ENCODE measurements at places on chromosomes 2 and 18.

DNA sequence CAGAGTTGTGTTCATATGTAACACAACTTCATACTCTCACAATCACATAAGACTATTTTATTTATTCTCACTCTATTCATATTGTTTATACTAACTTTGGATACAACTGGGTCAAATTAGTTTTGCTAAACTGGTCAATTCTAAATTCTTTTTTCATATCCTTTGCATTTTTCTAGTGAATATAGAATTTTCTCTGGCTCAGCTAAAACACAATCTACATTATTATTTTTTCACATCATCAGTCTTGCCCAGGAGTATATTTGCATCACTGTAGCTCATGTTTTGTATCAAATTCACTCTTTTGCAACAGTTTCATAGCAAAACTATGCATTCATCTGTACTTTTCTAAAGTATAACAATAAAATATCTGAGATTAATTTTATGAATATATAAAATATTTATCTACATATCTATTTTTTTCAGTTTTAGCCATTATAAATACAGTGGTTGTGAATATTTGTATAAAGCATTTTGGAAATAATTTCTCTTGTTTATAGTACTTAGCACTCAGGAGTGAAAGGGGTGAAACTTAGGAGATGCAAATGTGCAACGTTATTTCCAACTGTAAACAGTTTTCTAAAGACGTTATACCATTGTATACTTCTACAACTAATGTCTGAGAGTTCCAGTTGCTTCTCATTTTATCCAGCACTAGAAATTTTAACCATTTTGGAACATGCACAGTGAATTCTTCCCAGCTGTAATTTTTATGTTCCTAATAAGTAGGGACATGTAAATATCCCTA, 854.6 kb downstream of the CBLN2 start:
- no peak for DNase-seq

- no peak for DNase-seq
Observed at GRCh38 chr18:65934874-65935273, 184.1 kb downstream of the CDH7 start.

- DNase-seq, result no peak
Observed at GRCh38 chr2:35035883-35036282, 1319.7 kb upstream of the CRIM1 start.

DNA sequence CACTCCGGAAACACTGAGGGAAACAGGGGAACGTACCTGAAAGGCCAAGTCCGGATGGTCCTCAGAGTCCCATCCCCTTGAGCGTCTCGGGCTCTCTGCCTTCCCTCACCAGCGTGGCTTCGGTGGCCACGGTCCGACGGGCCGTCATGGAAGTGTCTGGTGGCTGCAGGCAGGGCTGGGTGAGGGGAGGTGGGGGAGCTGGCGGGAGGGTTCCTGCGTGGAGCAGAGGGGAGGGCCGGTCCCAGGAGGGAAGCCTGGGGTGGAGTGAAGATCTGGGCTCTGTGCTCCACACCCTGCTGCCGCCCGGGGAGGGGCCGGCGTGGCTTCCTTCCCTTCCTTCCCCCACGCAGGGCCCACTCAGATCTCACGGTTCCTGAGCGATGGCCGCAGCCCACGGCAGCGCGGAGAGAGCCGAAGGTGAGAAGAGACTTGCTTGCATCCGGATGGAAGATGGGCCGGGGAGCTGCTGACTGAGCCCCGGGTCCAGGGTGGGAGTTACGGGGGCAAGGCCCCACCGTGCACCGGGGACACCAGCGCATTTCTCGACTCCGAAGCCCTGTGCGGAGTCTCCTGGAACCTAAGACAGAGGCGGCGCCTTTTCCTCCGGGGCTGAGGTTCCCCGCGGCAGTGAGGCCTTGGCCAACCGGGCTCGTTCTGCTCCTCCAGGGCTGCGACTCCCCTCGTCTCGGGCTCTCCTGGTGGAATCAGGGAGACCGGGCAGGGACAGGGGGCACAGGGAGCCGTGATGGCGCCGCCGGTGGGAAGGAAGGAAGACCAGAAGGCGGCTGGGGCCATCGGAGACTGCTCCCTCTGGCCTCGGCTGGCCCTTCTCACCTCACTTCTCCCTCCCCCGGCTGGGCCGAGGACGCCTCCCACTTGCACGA, 49.1 kb downstream of the KCNF1 start:
- no peak for DNase-seq

DNA sequence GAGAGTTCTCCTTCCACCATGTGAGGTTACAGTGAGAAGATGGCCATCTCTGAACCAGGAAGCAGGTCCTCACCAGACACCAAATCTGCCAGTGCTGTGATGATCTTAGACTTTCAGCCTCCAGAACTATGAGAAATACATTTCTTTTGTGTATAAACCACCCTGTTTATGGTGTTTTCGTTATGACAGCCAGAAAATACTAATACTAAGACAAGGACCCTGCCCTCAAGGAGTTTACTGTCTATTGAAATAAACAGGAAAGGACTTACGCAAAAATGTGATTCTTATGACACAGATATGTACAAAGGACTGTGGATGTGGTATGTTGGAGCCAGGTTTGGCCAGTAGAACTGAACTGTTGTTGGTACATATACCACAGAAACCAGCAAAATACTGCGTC, 184.3 kb downstream of the MCFD2 start:
- DNase-seq, result no peak

- no peak for DNase-seq
Observed at GRCh38 chr2:201156640-201157039, 26.3 kb upstream of the CASP10 start.

- DNase-seq, result no peak
Observed at GRCh38 chr2:60439219-60439974, 114.1 kb downstream of the BCL11A start.

- no peak for DNase-seq
Observed at GRCh38 chr2:106115250-106115649, 78.9 kb downstream of the UXS1 start.

DNA sequence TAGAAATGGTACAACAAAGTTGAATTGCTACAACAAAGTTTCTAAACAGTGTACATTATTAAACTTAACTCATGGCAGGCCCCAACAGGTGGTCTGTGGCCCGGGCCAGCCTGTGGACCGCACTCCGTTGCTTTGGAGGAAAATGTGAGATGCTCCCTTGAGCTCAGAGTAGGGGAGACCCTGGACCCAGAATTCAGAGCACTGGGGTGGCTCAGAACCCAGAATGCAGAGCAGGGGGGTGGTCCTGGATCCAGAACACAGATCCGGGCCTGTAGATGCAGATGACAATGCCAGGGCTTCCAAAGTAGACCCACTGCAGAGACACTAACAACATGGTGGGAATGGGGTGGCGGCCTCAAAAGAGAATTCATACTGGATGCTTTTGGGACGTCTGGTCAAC, 311.0 kb downstream of the NDUFA10 start:
- no peak for DNase-seq

DNA sequence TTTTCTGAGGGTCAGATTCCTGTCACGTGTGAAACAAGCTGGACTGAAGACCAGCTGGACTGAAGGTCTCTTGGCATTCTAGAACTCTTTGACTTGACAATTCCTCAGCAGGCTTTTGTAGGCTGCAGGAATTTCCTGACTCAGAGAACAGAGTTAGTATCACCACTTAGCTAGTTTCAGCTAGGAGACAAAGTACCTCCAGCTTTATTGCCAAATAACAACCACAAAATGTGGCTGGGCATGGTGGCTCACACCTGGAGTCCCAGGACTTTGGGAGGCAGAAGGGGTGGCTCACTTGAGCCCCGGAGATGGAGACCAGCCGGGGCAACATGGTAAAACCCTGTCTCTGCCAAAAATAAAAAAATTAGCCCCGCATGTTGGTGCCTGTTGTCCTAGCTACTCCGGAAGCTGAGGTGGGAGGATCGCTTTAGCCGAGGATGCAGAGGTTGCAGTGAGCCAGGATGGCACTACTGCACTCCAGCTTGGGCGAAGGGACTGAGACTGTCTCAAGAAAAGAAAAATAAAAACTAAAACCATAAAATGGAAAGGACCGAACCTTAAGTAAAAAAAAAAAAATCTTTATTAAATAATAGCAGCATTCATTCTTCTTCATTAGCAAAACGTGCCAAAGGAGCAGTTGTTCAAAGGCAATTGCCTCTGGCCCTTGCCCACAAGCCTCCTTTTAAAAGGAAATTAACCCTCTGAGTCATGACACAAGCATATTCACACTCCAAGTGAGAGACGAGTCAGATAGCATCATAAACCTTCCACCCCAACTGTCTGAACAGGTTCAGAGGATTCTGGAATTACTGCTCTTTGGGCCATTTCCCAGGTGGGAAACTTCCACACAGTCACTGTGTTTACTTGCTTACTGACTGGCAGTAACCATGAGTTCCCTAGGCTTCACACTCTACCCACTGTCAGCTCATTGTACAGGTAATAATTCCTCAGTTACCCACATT, 88.9 kb downstream of the MYL12B start:
- DNase-seq, result no peak

GRCh38 chr18:31401156-31402025, 24.8 kb downstream of the DSG4 start:
- no peak for DNase-seq

DNA sequence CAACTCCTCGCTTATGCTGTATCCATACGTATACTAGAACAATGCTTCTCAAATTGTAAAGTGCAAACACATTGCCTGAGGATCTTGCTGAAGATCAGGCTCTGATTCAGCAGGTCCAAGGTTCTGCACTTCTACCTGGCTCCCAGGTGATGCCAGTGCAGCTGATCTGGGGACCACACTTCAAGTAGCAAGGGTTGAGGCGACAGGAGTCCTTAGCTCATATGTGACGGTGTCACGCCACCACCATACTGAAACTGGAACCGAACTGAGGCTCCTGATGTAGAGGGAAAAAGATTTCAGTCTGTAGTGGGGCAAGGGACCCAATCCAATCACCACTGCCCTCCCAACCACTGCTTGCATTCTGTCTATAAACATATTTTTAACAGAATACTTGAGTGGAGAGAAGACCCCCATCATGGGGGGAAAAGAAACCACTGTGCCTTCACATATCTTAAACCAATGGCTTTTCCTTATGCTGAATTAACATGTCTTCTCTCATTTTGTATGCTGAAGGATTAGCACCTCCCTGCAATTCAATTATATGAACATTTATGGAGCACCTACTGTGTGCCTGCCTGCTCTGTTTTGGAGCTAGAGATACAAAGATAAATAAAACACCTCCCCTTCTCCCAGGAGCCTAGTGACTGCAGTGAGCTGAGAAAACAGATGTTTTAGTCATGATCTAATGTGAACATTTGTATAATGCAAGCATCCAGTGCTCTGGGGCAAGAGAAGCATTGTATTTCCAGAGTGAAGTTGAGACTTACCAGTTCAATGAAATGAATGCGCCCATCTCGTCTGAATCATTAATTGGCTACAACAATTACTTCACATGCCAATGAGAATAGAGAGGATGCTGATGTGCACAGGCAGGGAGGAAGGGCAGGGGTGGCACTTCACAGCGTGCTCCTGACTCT, 6.6 kb upstream of the ASAP2 start:
- no peak for DNase-seq

- no peak for DNase-seq
Observed at GRCh38 chr18:23087352-23087751, 47.9 kb upstream of the CABLES1 start.

DNA sequence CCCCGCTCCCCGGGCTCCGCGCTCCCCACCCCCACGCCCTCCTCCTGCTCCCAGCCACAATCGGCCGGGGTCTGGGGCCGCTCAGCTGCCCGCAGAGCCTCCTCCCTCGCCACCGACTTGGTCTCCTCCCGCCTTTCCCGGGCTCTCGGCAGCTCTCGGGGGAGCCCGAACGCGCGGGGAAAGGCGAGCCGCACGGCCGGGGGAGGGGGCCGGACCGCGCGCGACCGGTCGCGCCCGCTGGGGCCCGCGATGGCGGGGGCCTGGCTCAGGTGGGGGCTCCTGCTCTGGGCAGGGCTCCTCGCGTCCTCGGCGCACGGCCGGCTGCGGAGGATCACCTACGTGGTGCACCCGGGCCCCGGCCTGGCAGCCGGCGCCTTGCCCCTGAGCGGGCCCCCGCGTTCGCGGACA, 327 bp downstream of the LTBP1 start:
- no peak for DNase-seq

DNA sequence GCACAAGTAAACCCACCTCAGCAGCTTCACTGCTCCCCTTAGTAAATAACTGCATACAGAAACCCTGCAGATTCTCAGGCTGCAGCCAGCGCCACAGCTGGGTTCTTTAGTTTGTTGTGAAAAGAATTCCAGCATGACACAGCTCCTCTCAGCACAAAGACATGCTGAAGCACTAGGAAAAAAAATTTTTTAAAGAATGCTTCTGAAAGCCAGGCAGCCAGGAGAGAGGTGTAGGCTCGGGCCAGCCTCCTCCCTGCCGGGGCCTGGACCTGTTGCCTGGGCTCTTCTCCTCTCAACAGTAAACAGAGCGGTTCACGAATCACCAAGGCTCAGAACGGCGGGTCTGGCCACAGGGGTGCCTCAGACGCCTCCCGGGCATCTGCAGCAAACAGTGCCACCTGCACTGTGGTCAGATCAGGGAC, 95.7 kb upstream of the POU3F3 start:
- no peak for DNase-seq

DNA sequence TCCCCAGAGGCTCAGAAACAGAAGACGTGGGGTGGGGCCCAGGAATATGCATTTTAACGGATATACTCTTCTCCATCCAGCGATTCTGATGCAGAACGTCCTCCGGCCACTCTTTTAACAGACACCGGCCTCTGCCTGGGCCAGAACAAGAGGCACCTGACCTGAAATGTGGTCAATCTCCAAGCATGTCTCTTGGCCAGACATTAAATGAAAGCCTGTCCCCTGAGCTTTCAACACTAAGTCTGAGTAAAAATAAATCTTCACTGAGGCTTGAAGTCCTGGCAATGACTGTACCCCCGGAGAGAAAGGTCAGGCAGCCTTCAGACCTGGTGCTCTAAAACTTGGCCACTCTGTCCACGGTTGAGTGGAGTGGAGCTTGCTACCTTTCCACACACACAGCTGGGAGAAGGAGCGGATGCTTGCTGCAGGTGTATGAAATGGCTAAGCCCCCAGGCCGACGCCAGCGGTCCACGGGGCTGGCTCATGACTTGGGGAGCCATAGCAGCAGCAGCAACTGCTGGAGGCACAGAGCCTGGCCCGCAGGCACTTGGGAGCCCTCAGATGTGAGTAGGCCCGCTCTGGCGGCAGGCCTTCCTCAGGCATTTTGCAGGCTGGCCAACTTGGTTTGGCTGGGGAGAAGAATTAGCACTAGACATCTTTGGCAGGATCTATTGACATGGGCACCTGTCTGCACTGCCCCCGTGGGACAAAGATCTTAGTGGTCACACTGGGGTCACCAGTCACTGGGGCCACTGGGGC, 79.7 kb downstream of the TMEM17 start:
- DNase-seq, result no peak

DNA sequence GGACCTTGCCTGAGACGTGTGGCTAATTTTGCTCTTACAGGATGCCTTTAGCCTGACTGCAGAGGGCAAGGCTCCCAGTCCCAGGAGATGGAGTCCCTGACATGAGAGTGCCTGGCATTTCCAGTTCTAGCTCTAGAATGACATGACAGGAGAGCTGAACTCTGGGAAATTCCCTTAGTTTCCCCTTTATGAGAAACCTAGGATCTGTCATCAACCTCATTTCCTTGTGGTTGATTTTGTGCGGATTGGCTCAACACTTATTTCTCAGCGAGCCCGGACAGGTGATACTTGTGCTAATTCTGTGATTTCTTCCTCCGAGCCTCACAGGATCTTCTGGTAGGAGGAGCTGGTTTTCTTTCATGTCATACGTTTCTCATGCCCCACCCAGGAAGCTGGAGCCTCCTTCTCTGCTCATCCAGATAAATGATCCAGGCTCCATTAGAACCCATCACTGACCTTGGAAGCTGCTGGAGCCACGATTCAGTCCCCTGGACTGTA, at the start of gene IL36G:
Gene IL36G, plus strand, starts transcription at position 448 of the 498 bp plus-strand sequence. CDS start 633 bp downstream, outside the sequence.
- no peak for DNase-seq

GRCh38 chr2:51846796-51847195, 814.9 kb upstream of the NRXN1 start:
- no peak for DNase-seq
